Temporal lobe (tissue), 4 donors: ENCODE measurements at places on chromosomes 11 and 22. TPM values are rescaled to one million over a fixed set of nuclear protein-coding genes. Genes with fewer than 3 reads are reported as not detected.

PRCP gene
- 32.9 TPM for total RNA-seq

C1QTNF4 gene
- total RNA-seq: 16.7 TPM

HINFP gene
- total RNA-seq: 20.2 TPM

CALCB gene
- total RNA-seq: not detected

OOSP4B gene
- total RNA-seq: not detected

RBMXL2 gene
- not detected for total RNA-seq

TMPRSS5 gene
- 2.0 TPM for total RNA-seq

OR2AG1 gene
- total RNA-seq: not detected

FAM83F gene
- total RNA-seq: 0.25 TPM

SLC7A4 gene
- total RNA-seq: 1.5 TPM

RAB38 gene
- 0.74 TPM for total RNA-seq

ZBTB3 gene
- 7.9 TPM for total RNA-seq

MRGPRE gene
- total RNA-seq: not detected

XKR3 gene
- total RNA-seq: not detected

APOBEC3G gene
- 0.74 TPM for total RNA-seq

CLDN5 gene
- 56.1 TPM for total RNA-seq

DGCR6 gene
- 6.4 TPM for total RNA-seq

HEPHL1 gene
- total RNA-seq: not detected

SLC37A4 gene
- total RNA-seq: 9.8 TPM

ADM2 gene
- under 0.01 TPM for total RNA-seq

HORMAD2 gene
- 0.25 TPM for total RNA-seq

RIMBP3B gene
- 0.98 TPM for total RNA-seq

MS4A7 gene
- 1.7 TPM for total RNA-seq

DEFB131B gene
- not detected for total RNA-seq

OR4D5 gene
- total RNA-seq: not detected

PGA5 gene
- total RNA-seq: not detected

LMNTD2 gene
- under 0.01 TPM for total RNA-seq

MRPL11 gene
- 12.3 TPM for total RNA-seq

CST6 gene
- not detected for total RNA-seq

LRRC4C gene
- total RNA-seq: 63.4 TPM

LRRC55 gene
- 24.8 TPM for total RNA-seq

LBHD1 gene
- 2.5 TPM for total RNA-seq

KDELR3 gene
- total RNA-seq: 1.5 TPM

KCNK4 gene
- 1.5 TPM for total RNA-seq

LIPT2 gene
- total RNA-seq: 1.2 TPM

NNMT gene
- not detected for total RNA-seq

OR5A1 gene
- total RNA-seq: not detected

OR52K1 gene
- not detected for total RNA-seq

BTBD18 gene
- not detected for total RNA-seq

PDE2A gene
- 80.4 TPM for total RNA-seq

ST14 gene
- 0.25 TPM for total RNA-seq

MRPL21 gene
- 31.0 TPM for total RNA-seq
